Memory B cell (primary cell): ENCODE measurements at places on chromosomes 16 and 17.
A peak's percentile ranks its signal among the peaks of the same experiment; 100 is the strongest.

DNA sequence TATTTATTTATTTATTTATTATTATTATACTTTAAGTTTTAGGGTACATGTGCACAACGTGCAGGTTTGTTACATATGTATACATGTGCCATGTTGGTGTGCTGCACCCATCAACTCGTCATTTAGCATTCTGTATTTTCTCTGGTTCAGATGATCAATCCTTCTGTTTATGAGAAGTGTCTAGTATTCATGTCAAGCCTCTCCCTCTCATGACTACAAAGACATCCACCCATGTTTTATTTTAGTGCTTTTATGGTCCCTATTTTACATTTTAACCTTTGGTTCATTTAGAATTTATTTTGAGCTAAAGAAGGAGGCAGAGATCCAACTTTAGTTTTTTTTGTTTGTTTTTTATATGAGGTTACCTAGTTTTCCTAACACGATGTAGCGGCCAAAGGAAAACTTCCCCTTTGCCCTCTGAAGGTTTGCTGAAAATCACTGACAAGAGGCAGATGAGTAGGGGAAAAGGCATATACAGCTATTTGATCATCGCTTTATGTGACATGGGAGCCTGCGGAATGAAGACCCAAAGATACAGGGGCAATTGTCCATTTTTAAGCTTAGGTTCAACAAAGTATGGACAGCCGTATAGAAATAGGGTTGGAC lies 22.4 kb upstream of the AQP8 start:
- DNase-seq = no peak

DNA sequence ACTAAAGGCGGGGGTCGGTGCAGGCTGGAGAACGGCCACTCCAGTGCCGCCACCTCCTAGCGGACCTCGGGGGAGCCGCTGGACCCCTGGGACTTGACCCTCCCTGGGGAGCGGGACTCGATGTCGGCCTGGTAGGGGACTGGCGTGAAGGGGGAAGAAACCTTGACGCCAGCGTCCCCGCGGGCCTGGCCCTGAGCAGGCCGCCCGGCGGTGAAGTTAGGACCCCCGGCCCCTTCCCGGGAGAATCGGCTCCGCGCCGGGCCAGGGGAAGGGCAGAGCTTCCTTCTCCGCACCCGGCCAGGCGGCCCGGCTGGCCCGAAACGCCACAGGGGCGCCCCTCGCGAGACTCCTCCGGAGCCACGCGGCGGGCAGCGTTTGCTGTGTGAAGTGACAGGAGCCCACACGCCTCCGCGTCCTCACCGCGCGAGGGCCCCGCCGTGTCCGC lies 389 bp downstream of the DUS1L start:
- peak; percentile 19 for DNase-seq

DNA sequence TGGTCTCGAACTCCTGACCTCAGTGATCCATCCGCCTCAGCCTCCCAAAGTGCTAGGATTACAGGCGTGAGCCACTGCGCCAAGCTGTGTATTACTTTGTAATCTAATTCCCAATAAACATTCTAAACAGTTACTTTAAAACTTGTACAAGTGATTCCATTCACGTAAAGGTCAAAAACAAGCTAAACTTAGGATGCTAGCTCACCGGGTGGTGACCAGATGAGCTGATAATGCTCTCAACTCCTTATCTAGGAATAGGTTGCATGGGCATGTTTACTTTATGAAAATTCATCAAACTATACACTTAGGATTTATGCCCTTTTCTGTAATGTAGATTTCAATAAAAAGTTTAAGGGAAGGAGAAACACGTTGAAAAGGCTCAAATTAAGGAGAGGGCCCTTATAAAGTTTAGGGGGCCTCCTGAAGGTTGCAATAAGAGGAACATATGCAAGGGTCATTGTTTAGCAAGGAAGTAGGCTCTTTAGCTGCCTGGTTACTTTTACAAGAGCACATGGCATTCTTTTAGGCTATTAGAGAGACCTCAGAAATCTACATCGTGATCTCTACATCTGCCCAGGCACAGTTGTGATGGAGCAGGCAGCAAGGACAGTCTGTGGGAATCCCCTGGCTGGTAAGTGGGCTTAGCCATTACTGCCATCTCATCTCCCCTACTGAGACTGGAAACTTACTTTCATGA lies 13.3 kb downstream of the CDR2 start:
- no peak for DNase-seq

DNA sequence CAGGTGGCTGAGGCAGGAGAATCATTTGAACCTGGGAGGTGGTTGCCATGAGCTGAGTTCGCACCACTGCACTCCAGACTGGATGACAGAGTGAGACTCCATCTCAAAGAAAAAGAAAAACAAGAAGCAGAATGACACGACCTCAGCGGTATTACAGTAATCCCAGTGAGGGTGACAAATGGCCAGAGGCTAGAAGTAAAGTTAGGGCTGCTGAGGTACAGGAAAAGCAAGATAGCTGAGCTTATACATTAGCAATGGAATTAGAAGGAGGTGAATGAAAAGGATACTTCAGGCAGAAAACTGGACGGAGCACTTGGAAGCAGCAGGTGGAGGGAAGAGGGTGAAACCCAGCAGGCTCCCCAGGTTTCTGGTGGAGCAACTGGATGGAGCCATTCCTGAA lies 26.1 kb upstream of the AMZ2 start:
- no peak for DNase-seq

DNA sequence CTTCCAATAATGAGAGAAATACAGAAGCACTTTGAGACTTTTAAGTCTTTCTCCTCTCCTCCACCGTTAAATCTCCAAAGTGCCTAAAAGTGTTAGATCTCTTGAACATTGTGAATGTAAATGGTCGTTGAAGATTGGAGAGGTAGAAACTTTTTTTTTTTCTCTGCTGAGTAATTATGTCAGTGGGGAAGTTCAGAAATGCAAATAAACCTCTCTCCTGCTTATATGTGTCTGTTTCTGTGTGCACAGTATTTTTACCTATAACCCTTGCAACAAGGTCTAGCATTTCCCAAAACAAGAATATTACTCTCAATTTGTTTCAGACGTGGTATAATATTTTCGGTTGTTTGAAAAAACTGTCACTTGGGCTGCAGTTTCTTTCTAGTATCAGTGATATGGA lies 833.6 kb upstream of the CDH8 start:
- DNase-seq = no peak

DNA sequence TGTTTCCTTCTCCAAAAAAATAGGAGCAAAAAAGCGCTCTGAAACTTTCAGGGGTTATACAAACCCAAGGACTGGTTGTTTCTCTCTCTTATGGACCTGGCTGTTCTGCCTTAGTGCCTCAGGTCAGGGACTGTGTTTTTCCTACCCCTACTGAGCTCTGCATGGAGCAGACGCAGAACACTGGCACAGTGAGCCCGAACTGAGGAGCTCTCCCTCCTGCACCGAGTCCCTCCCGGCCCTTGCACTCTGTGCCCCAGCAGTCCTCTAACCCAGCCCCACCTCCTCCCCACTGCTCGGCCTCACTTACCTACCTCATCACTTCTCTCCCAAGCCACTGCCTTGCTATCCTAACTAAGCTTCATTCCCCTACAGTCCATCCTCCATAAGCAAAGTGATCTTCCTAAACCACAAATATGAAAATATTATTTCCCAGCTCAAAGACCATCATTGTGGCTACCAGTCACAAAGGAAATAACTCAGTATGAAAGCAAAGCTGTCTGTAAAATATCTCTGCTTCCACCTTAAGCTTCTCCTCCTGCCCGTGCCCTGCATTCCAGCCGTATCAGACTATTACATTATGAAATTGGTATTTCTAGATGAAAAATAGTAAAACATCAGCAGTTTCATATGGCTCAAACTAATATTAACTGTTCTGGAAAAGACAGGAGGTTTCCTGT lies 13.6 kb downstream of the MEIOB start:
- no peak for DNase-seq

DNA sequence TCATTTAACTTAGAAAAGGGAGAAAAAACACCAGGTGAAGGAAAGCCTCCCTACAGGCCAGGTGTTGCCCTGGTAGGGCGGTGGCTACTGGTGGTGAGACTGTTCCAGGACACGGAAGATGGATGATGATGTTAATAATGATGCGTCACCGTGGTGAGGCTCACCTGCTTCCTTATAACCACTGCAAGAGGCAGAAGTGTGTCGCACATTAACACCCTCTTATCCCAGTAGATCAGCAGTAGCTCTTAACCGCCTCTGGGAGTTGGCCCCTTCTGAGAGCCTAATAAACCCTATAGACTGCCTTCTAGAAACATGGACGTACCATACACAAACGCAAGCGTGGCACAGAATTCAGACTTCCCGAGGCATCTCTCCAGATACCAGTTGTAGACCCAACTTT lies 7.8 kb downstream of the BFAR start:
- DNase-seq = no peak

DNA sequence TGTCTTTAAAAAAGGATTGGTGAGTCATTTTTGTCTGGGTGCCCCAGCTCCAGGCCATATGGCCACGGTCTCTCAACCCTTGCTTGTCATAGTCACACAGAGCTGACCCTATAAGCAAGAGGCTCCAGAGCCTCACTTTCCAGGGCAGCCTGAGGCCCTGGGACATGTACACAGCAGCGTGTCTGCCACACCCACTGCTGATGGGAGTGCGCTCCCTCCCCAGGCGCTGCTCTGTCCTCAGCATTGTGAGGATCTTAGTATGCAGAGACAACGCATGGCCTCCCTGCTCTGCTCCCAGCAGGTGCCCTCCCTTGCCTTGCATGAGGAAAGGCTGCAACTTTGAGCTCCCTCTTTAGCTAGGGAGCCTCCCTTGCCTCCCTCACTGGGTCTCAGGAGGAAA lies 80.8 kb upstream of the CRHR1 start:
- no peak for DNase-seq

- DNase-seq = no peak
Observed at GRCh38 chr17:66508896-66509844, 206.8 kb downstream of the PRKCA start.

DNA sequence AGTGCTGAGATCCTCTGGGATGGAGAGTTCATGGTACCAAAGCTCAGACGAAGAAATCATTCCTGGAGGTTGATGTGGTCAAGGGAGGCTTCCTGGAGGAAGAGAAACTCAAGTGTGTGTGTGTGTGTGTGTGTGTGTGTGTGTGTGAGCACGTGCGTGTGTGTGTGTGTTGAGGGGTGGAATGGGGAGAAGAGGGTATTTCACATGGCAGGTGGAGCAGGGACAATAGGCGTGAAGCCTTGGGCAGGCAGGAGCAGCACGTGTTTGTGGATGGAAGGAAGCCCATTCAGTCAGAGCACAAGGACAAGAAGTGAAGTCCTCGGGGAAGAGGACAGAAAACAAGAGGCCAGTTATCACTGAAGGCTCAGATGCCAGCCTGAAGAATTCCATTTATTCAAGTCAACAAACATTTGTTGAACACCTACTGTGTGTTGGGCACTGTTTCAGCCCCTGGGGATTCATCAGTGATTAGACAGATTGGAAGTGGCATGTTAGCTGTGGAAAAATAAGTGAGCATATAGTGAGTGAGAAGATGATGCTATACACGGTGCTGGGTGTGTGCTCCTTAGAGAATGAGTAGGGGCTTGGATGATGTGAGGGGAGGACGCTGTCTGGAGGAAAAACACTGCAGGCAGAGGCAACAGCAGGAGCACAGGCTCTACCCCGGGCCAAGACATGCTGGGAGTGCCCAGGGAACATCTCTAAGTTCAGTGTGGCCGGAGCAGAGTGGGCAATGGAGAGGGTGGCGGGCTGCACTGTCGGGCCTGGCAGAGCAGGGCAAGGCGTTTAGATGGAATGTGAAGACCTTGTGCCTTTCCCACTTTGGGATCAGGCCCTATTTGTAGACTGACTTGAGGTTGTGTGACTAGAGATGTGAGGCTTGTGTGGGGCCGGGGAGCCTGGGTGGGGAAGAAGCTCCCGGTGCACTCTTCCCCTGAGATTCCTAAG lies 267.1 kb downstream of the CBLN1 start:
- DNase-seq = no peak

DNA sequence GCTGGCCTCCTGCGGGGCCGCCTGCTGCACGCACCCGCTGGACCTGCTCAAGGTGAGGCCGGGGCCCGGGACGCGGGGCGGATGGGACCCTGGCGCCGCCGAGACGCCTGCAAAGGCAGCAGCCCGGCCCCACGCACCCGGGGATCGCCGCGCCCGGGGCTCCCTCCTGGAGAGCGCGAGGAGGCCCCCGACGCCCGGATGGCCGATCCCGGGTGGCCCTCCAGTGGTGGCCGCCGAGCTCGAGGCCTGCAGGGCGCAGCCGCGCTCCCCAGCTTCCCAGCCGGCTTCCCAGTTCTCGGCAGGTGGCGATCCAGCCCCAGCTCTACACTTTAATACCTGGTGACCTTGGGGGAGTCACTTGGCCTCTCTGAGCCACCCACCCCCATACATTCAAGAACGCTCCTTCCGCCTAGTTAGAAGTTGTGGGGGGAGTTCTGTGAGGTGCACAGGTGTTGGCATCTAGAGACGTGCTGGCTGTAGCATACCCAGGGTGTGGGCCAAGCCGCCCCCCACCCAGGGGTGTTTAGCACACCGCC lies 452 bp downstream of the SLC25A10 start:
- DNase-seq = no peak

GRCh38 chr16:27226976-27227705 lies 23.8 kb downstream of the KDM8 start:
- DNase-seq = no peak

- DNase-seq = no peak
Observed at GRCh38 chr17:8680466-8681169, 50.1 kb upstream of the MYH10 start.

DNA sequence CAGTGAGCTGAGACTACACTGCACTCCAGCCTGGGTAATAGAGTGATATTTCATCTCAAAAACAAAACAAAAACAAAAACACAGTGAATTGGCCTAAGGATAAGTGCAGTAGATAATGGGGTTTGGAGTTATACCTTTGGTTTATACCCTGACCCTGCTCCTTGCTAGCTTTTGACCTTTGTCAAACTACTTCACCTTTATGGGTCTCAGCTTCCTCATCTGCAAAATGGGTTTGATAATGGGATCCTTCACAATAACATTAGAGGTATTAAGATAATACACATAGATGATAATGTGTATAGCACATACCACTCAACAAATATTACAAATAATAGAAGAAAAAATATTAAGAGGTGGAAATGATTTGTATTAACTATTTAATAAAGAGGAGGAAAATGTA lies 85.9 kb downstream of the STXBP4 start:
- DNase-seq = no peak

DNA sequence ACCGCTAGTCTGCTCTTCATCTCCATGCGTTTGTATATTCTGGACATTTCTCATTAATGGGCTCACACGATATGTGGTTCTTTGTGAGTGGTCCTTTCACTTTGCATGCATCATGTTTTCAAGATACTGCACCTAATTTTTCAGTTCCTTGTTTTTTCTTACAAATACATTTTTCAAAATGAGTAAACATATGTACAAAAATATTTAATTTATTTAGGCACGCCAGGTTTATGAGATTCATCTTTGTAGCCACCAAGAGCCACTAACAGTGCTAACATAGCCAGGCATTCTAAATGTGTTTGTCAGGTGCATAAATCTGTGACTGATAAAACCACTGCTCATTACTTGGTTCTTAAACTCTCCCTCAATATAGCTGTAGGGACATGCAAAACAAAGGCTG lies 375.3 kb downstream of the WWOX start:
- no peak for DNase-seq

DNA sequence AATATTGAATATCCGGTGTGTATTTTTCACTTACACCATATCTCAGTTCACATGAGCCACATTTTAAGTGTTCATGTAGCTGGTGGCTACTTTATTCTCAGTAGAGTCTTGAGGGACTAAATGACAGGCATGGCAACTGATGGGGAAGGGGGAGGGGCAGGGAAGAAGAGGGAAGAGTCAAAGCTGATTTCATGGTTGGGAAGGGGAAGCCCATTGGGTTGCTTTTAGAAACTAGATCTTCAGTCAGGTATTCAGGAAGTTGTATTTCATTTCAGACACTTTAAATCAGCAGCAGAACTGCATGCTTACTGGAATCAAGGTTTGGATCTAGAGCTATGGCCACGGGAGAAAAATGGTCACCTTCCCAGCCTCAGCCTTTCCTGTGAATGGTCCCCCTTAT lies 2.9 kb upstream of the WIPI1 start:
- DNase-seq = no peak
